ENCODE measurements at places on chromosomes 6 and 20.
A peak's percentile ranks its signal among the peaks of the same experiment; 100 is the strongest.

DNA sequence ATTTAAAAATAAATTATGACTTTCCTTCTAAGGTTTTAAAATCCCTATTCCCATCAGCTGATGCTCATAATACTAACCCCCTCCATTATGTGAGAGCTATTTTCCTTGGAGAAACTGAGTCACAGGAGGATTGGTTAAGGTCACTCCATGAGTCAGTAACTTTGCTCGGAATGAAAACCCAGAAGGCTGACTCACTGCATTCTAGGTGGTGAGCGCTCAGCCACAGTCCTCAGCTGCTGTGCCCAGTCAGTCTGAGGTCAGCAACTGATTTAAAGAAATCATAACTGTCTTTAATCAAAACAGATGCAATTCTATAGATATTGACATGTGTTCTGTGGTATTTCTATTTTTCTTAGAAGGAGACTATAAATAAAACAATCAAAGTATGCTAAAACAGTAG is 359.2 kb downstream of the GJA1 start:
- no peak for DNase-seq

- DNase-seq, result no peak
Measured at GRCh38 chr6:16727996-16728395, 33.3 kb downstream of the ATXN1 start.

GRCh38 chr6:113353392-113353791 is 503.8 kb upstream of the MARCKS start:
- no peak for DNase-seq

- DNase-seq, result no peak
Measured at GRCh38 chr6:20540683-20541082, 6.4 kb downstream of the CDKAL1 start.

DNA sequence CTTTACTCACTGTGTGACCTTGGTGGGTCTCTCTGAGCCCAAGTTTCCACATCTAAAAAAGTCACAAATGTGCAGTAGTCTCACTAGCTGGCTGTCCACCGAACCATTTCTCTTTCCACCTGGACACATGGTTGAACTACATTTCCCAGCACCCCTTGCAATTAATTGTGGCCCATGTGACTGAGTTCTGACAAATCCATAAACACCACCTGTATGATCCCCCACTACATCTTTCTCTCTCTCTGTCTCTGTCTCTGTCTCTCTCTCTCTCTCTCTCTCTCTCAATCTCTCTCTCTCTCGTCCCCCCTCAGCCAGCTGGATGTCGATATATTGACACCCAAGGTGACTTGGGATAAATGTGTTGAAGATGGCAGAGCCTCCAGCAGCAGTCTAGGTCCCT is 42.8 kb downstream of the SNHG17 start:
- DNase-seq, result no peak

DNA sequence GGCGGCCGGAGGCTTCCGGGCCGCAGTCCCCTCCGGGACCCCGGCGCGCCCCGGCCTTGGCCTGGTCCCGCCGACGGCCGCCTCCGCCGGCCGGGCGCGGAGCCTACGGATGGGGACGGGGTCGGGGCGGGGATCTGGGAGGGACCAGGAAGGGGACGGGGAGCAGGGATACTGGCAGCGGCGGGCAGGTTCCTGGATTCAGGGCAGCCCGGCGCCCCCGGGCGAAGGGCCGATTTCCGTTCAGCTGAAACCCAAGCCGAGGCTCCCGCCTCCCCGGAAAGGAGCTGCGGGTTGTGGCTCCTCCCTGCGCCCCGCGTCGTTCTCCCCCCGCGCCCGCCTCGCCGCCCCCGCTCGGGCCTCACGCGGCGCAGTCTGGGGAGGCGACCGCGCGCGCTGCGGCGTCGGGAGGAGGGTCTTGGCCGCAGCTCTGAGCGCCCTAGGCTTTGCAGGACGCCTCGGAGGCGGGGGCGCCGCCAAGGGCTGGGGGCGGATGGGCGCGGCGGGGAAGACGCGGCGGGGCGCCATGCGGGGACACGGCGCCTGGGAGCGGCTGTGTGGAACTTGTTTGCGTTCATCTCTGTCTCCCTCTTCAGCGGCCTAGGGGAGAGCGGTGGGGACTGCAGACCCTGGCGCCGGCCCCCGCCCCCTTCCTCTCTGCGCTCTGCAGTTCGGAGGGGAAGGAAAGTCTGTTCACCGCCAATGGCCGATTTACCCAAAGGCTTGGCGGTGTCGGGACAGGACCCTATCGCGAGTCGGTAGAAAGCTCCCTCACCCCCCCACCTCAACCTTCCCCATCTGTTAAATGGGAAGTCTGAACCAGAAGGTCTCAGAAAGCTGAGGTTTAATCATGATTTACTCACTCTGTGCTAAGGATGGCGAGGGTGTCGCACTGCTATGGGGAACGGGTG is 22.7 kb upstream of the TMEM181 start:
- DNase-seq, result peak; percentile 45

DNA sequence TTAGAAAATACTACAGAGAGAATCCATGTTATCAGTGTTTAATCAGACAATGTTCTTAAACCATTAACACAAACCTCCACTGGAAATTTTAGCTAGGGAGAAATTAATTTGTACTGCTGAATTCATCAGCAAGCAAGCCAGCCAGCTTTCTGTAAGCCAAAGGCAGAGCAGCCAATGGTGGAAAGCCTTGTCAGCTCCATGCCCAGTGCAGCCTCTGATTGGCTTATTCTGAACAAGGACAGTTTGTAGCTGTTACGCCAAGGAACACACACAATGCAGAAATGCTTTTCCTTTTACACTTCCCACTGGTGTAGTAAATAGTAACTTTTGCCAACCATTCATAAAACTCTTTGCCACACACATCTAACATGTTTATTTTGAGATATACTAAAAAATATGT is 265.0 kb downstream of the TENT5A start:
- no peak for DNase-seq

DNA sequence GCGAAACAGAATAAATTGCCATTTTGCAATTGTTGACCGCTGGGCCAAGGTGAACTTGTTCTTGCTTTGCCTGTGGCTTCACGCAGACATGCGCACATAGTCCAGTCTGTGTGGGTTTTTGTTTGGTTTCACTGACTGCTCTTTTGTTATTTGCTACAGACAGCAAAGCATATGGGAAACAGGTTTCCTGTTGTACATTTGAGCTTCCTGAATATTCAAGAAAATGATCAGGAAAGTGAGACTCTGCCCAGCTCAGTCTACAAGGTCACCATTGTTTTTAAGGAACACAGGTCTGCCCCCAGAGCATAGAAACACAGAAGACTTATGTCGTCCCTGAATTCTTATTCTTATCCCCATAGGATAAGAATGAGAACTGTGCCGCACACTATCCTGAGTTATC is 55.6 kb downstream of the SASH1 start:
- no peak for DNase-seq

DNA sequence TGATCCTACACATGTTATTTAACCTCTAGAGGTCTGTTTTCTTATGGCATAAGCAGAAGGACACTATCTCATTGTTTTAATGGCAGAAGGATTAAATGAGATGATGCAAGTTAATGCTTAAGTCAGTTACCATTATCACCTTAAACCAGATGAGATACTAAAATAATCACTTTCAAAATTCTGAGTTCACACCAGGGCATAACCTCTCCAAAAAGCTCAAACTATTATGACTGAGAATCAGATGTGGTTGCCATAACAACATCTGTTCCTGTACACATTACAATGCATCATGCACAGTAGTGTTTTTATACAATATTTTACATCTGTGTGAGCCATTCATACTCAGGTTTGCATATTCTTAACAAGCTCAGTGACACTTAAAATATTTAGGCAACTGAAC is 10.2 kb downstream of the ADNP start:
- DNase-seq, result no peak

DNA sequence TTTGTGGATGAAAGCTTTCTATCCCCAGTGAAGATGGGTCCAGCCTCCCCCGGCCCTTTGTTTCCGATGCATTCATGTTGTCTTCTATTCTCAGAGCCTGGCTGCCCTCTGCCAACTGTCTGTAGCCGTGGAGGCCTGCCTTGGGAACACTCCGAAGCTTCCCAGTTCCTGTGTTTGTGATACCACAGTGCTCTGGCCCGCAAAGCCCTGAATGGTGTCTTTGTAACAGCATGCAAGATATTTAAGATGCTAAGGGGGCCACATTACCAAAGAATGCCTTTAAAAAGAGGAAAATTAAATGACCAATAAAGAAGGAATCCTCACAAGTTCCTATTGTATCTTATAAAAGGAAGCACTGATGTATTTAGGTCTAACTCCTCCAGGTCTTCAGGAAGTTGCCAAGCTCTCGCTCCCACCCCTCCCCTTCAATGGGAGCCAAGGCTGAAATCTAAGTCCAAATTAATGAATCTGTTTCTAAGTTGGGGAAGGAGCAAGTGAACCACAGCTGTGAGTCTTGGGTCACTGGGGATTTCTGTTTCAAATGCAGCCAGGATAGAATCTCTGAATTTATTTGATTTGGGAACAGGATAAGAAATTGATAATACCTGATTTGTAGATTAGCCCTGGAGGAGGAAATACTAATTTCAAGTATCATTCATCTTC is 596.1 kb downstream of the QKI start:
- DNase-seq, result no peak

DNA sequence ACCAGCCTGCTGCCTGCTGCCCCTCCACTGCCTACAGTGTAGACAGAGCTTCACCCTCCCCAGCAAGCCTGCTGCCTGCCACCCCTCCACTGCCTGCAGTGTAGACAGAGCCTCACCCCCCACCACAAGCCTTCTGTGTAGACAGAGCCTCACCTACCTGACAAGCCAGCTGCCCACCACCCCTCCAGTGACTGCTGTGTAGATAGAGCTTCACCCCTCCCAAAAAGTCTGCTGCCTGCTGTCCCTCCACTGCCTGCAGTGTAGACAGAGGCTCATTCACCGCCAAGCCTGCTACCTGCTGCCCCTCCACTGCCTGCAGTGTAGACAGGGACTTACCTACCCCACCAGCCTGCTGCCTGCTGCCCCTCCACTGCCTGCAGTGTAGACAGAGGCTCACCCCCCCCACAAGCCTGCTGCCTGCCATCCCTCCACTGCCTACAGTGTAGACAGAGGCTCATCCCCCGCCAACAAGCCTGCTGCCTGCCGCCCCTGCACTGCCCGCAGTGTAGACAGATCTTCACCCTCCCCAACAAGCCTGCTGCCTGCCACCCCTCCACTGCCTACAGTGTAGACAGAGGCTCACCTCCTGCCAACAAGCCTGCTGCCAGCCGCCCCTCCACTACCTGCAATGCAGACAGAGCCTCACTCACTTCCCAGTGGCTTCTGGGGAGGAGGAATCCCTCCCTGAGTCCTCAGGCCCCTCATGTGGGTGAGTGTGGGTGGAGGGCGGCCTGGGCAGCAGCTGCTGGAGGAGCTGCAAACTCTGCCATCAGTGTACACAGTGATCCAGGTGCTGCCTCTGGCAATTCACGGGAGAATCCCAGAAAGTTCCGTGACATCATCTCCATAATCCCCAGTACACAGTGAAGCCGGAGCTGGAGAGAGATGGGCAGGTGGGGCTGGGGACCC is 140.9 kb downstream of the DLL1 start:
- DNase-seq, result no peak

DNA sequence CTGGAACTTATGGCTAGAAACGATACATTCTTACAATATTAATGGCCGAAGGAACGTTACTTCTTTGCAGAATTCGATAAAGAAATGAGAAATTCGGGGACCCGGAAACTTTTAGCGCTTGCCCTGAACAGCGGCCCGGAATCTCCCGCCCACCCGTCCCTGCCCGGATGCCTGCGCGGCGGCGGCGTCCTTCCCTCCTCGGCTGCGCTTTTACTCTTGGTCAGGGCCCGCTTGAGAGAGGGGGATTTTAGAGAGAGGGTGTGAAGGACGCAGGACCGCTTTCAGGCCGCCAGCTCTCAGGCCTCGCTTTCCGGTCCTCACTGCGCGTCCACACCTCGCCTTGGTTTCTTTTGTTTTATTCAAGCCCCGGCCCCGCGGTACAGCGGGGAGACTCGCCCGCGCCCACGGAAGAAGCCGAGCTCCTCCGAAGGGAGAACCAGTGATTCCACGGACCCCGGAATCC is 243.7 kb downstream of the ARID1B start:
- peak; percentile 70 for DNase-seq

- no peak for DNase-seq
Measured at GRCh38 chr6:167842457-167842856, 15.7 kb downstream of the AFDN start.

- no peak for DNase-seq
Measured at GRCh38 chr6:85983032-85983659, 340.5 kb upstream of the SYNCRIP start.

- DNase-seq, result no peak
Measured at GRCh38 chr20:15288106-15288505, 950.7 kb upstream of the FLRT3 start.

DNA sequence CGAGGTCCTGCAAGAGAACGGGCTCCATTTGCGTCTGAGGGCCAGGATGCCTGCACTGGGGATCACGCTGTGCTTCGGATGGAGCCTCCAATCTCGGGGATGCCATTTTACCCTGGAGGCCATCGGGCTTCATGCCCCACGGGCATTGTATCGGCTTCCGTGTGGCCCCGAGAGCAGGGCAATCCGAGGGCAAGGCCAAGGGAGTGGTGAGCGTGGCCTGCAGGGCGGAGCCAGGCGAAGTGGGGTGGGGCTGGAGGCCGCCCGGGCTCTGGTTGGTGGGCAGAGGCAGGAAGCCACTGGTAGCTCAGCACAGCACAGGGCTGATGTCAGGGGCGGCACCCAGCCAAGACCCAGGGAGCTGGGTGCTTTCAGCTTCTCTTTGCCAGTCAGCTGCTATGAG is 57.5 kb upstream of the BHLHE23 start:
- no peak for DNase-seq

DNA sequence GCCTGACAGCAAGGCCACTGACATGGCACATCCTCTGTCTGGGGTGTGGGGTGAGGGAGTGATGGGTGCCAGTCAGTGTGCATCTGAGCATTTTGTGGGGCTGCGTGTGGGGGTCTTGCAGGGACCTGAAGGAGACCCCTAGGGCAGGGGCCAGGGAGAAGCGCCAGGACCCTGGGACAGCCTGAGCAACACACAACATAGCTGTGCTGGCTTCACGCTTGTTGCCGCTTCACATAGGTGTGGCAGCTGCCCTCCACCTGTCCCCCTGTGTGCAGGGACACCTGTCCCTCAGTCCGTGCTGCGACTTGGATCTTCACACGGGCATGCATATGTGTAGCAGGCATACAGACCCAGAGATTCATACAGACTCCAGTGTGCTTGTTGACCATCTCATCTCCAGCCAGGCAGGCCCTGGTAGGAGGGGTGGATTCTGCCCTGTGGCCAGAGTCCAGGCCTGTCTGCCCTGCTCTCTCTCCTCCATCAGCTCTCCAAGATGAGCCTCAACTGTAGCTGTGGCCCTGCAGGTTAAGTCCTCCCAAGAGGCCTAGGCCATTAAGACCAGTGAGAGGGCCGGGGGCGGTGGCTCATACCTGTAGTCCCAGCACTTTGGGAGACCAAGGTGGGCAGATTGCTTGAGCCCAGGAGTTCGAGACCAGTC is 3.2 kb upstream of the NPBWR2 start:
- DNase-seq, result no peak

- DNase-seq, result no peak
Measured at GRCh38 chr20:23117738-23118137, 31.6 kb upstream of the CD93 start.

GRCh38 chr6:72972579-72972978 is 252.7 kb downstream of the KHDC1L start:
- no peak for DNase-seq

- no peak for DNase-seq
Measured at GRCh38 chr6:169587975-169588374, 113.9 kb downstream of the WDR27 start.
